Epithelial cell of alveolus of lung (primary cell): ENCODE measurements at places on chromosomes 12 and 14. TPM values are rescaled to one million over a fixed set of nuclear protein-coding genes. Genes with fewer than 3 reads are reported as not detected.

Gene GPD1
- 0.16 TPM in 1 of 2 replicates, not detected in the other for total RNA-seq

Gene PMEL
- 1.7 and 18.7 TPM in 2 replicates for total RNA-seq

Gene B4GALNT3
- total RNA-seq = 0.91 TPM in 1 of 2 replicates, not detected in the other

Gene C12orf42
- not detected in 2 replicates for total RNA-seq

Gene PTGER2
- 33.9 and 129 TPM in 2 replicates for total RNA-seq

Gene GLT1D1
- total RNA-seq = not detected in 2 replicates

Gene SLC38A4
- 0.24 and 0.65 TPM in 2 replicates for total RNA-seq

Gene ERBB3
- 0.64 and 1.8 TPM in 2 replicates for total RNA-seq

Gene WNT1
- not detected in 2 replicates for total RNA-seq

Gene LHX5
- total RNA-seq = not detected in 2 replicates

Gene DDN
- total RNA-seq = under 0.01 and 1.4 TPM in 2 replicates

Gene TXNDC16
- 2.8 and 4.9 TPM in 2 replicates for total RNA-seq

Gene KLRG1
- 1.4 and 3.0 TPM in 2 replicates for total RNA-seq

Gene CARMIL3
- total RNA-seq = 0.64 TPM in 1 of 2 replicates, not detected in the other

Gene CLEC1A
- 0.13 TPM in 1 of 2 replicates, not detected in the other for total RNA-seq

Gene B4GALNT1
- total RNA-seq = 0.08 and 7.6 TPM in 2 replicates

Gene PLXNC1
- 1.4 and 1.7 TPM in 2 replicates for total RNA-seq

Gene CEBPE
- not detected in 2 replicates for total RNA-seq
